ENCODE measurements at places on chromosomes 12 and 14.

DNA sequence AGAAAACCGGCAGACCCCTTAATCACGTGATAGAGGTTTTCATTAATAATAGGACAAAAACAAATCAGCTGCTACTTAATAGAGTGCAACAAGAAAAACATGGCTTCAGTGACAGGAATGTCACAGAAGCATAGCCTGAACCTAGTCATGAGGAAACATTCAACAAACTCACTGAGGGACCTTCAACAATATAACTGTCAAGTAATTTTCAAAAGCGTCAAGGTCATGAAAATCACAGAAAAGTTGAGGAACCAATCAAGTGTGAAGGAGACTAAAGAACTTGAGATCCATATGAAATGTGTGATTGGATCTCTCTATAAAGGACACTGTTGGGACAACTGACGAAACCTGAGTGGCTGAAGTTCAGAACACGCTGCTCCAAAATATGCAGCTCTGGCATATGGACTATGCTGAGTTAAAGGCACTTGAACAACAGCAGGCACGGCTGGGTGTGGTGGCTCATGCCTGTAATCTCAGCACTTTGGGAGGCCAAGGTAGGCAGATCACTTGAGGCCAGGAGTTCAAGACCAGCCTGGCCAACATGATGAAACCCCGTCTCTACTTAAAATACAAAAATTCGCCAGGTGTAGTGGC is 16.3 kb downstream of the NDUFA12 start:
- DNase-seq, result no peak

DNA sequence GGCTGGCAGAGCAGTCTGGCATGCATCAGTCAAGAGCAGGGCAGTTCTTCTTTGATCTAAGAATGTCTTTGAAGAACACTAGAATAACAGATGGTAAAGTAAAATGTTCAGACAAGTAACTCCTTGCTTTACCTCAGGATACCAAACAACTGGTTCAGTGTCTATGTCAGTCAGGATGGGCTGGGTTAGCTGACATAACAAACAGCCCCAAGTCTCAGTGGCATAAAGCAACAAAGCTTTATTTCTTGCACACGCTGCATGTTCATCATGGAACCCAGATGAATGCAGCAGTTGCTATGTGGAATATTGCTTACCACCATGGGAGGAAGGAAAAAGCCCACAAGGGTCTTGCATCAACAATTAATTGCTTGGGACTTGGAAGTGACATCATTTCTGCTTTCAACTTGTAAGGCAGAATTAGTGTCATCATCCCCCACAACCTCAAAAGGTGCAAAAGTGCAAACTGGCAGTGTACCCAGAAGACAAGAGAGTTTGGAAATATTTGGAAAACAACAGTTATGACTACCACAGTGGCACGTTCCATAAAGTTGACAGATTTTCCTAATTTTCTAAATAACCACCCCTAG is 21.2 kb downstream of the GPRC5D start:
- no peak for DNase-seq

DNA sequence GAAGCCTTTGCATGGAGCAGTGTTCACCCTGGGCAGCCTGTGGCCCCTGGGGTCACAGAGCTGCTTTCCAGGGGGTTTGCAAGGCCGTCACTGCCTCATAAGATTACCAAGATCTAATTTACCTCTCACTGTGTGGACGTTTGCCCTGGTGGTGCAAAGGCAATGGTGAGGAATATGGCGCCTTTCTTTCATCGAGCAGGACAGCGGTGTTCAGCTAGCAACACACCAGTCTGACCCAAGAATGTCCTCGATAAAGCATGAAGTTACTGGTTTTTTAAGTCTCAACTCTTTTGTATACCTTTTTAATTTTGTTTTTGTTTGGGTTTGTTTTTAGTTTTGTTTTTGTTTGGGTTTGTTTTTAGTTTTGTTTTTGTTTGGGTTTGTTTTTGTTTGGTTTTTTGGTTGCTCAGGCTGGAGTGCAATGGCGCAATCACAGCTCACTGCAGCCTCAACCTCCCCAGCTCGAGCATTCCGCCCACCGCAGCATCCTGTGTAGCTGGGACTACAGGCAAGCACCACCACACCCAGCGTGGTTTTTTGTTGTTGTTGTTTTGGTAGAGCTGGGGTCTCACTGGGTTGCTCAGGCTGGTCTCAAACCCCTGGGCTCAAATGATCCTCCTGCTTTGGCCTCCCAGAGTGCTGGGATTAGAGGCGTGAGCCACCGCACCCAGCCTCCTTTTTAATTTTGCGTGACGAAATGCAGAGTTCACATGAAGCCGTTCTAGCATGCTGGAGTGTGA is 57.9 kb downstream of the PPP2R5C start:
- DNase-seq, result no peak

- DNase-seq, result peak; percentile 40
Observed at GRCh38 chr14:102508410-102508773, 1.2 kb downstream of the ANKRD9 start.

GRCh38 chr12:108722463-108722862 is 8.9 kb downstream of the CORO1C start:
- DNase-seq, result no peak

DNA sequence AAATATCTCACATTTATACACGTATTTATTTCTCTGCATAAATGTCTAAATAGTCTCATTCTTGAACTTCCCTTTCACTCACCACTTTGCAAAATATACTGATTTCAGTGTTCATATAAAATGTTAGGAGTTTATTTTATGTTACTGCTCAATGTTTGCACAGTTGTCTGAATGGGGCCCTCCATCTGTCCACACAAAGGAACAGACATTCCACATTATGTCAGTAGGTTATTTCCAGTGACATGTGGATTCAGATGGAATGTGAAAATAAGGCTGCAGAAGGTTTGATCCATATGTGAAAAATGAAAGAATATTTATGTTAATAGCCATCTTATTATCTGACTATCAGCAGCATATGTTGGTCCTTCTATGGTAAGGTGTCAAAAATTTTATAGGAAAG is 994.4 kb upstream of the SEL1L start:
- peak; percentile 54 for DNase-seq

- DNase-seq, result peak; percentile 69
Observed at GRCh38 chr14:58341152-58341748, 42.9 kb downstream of the ARID4A start.

- no peak for DNase-seq
Observed at GRCh38 chr12:49578471-49579112, 10.7 kb upstream of the MCRS1 start.

GRCh38 chr12:104526751-104527150 is 70.0 kb downstream of the CHST11 start:
- DNase-seq, result no peak

GRCh38 chr12:10940389-10940788 is 1.3 kb upstream of the TAS2R14 start:
- DNase-seq, result no peak

- DNase-seq, result no peak
Observed at GRCh38 chr12:104243971-104244370, 28.4 kb downstream of the TXNRD1 start.

DNA sequence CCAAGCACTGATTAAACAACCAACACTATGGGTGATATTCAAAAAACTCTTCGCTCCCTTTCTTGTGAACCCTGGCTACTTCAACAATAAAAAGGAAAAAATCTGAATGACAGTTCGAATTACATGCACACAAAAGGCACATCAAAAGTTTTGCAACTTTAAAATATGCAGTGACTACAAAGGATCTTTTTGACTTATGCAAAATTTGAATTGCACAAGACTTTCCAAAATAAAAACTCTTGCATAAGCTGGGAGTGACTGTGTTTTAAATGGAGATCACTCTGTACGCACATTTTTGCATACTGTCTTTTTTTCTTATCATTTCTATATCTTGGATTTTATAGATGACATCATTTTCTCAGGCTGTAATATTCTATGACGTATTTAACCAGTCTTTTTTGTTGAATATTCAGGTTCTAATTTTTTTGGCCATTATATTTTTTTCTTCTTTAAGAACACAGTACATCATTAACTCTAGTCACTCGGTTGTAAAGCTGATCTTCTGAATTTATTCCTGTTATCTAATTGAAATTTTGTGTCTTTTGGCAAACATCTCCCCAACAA is 667.6 kb upstream of the TBX3 start:
- no peak for DNase-seq

DNA sequence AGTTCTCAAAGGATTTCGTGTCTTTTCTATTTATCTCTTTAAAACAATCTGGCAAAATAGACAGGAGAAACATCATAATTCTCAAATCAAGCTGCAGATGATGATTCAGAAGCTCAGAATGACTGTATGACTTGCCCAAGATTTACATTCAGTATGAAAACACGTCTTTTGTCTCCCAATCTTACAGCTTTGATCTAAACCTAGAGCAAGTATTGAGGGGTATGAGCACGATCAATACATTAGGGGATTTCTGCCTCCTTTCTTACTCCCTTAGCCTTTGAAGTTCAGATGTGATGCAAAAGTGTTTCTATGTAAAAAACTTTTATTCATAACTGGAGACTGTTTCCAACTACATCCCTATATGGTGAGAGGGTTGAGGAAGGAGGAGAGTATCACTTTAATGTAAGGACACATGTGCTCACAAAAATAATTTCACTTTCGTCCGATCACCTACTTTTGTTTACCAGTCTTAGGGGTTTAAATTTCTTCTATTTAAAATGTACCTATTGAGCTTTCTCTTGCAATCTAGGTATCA is 454.8 kb downstream of the TMTC2 start:
- DNase-seq, result no peak

- DNase-seq, result no peak
Observed at GRCh38 chr12:83634726-83635267, 948.1 kb downstream of the TMTC2 start.

GRCh38 chr12:98651328-98651727 is 6.2 kb downstream of the APAF1 start:
- DNase-seq, result no peak

GRCh38 chr14:23025151-23025814 is 9.4 kb downstream of the PSMB5 start:
- DNase-seq, result no peak

DNA sequence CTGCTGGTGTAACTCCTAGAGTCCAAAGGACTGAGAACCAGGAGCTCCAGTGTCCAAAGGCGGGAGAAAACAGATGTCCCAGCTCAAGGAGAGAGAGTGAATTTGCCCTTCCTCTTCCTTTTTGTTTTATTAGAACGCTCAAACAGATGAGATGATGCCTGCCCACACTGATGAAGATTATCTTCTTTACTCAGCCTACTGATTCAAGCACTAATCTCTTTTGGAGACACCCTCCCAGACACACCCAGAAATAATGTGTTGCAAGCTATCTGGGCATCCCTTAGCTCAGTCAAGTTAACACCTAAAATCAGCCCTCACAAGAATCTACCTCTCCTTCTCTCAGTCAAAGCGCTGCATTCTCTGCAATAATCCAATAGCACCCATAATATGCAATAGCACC is 78.2 kb upstream of the BCL2L14 start:
- DNase-seq, result no peak

GRCh38 chr14:65170768-65171507 is 68.6 kb upstream of the MAX start:
- DNase-seq, result peak; percentile 35

- DNase-seq, result no peak
Observed at GRCh38 chr14:86346818-86347384, 817.0 kb downstream of the FLRT2 start.

GRCh38 chr12:11596141-11596540 is 53.3 kb upstream of the ETV6 start:
- DNase-seq, result no peak

DNA sequence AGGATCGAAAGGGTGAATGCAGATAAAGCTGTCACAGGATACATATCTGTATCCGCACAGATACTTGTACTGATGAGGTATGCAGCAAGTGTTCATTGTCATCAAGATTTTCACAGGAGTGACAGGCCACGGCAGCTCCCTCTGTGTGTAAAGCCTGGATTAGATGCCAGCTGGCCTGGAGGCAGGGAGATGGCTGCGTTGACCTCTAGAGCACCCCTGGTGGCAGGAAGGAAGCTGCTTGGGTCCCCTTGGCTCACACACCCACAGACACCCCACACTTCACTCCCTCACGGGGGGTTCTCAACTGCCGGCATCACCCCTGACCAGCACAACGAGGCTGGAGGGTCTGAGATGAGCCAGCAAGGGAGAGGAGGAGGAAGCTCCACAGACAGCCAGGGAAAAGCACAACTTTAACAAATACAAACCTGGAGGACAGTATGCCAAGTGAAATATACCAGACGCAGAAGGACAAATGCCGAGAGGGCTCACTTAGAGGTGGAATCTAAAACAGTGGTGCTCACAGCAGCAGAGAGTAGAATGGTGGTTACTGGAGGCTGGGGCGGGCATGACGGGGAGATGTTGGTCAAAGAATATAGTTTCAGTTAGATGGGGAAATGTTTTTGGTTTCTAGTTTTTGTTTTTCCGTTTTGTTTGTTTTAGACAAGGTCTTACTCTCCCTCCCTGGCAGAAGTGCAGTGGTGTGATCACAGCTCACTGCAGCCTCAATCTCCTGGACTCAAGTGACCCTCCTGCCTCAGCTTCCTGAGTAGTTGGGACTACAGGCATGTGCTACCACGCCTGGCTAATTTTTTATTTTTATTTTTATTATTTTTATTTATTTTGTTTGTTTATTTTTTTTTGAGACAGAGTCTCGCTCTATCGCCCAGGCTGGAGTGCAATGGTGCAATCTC is 45.7 kb downstream of the TEAD4 start:
- peak; percentile 22 for DNase-seq

DNA sequence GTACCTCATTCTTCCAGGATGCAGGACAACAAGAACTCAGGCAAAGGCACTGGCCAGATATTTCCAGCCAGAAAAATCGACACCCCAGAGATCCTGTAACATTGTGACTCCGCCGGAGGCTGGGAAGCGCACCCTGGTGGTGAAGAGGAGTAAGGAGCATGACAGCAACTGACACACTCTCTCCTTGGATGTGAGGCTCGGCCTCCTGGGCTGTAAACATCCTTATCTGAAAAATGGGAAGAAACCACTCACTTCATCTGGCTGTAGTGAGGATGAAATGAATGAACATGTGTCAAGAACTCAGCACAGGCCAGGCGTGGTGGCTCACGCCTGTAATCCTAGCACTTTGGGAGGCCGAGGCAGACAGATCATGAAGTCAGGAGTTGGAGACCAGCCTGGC is 27.5 kb downstream of the TCHP start:
- DNase-seq, result no peak

DNA sequence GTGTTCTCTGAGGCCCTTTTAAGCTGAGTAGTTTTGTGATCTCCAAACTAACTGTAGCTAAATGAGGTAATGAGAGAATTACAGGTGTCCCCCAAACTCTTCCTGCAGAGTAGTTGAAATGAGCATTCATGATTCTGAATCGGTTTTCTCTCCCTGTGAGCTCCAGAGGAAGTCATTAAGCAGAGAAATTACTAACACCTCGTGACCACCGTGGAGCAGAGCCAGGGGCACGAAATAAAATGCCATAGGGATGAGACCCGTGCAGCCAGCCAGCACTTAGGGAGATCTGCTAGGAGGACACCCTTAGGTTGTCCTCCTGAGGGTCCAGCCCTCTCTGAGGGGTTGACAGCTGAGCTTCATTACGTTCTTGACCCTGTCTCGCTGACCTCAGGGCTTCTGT is 79.5 kb downstream of the SLC25A47 start:
- DNase-seq, result no peak

Data from G401 (cell line).